Activated T-cell treated with anti-CD3 and anti-CD28 coated beads for 1 hour (primary cell): ENCODE measurements at places on chromosomes 16 and 17.

GRCh38 chr16:6131526-6132050 lies 1034.0 kb upstream of the EEF2KMT start:
- no peak for DNase-seq

- DNase-seq = no peak
These were observed 67.0 kb upstream of the ENDOV start for GRCh38 chr17:80347948-80348351.

DNA sequence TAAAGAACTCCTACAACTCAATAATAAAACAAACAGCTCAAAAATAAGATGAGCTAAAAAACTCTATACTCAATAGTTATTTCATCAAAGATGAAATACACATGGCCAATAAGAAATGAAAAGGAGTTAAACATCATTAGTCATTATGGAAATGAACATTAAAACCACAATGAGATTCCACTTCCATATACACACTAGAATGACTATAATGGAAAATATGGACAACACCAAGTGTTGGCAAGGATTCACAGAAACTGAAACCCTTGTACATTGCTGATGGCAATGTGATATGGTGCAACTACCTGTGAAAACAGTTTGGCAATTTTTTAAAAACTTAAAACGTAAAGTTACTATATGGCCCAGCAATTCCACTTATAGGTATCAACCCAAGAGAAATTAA lies 91.4 kb downstream of the GRIN2A start:
- DNase-seq = no peak

- no peak for DNase-seq
These were observed 3.4 kb upstream of the MMD start for GRCh38 chr17:55424893-55425540.

GRCh38 chr16:76583945-76584344 lies 306.7 kb downstream of the CNTNAP4 start:
- no peak for DNase-seq

DNA sequence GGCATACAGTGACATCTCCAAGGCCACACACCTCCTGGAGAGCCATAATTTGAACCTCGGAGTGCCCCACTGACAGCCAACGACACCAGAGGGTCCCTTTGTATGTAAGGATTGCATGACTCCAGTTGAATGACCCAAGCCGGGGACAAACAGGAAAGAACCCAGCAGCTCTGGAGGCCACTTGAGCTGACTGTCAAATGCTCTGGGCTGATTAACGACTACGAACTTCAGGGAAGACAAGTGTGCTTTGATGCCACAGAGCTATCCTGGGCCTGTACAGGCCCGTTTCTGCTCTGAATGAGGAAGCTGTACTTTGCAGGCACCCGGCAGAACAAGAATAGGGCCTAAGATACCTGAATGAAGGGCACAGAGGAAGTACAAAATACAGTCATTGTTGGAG lies 404.6 kb downstream of the SLC39A11 start:
- no peak for DNase-seq

DNA sequence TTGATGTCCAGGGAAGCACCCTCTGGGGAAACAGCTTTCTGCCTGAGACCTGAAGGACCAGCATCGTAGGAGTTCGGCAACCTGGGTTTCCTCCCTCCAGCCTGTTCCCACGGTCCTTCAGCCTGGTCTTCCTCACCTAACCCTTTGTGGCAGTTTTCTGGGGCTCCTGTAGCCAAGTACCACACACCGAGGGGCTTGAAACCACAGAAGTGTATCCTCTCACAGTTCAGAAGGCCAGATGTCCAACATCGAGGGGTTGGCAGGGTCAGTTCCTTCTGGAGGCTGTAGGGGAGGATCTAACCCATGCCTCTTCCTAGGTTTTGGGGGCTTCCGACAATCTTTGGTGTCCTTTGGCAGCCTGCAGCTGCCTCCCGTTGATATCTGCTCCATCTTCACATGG lies 381.0 kb upstream of the TNRC6C start:
- DNase-seq = no peak

DNA sequence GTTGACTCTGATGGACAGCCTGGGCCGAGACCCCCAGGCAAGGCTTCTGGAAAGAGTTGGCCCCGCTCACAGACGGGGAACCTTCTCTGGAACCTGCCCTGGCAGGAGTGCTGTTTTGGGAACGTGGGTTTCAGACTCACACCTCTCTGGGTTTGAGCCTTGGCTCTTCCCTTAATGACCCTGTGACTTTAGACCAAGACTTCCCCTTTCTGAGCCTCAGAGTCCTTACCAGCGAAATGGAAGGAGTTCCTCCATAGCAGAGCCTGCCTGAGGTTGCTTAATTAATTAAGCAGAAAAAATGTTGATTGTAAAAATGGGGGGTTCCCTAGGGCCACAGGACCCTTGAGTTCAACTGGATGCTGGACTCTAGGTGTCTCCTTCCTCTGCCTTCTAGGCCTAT lies 408.2 kb downstream of the SEC14L1 start:
- DNase-seq = no peak

- DNase-seq = no peak
These were observed 762 bp downstream of the PYCARD start for GRCh38 chr16:31201582-31202413.

DNA sequence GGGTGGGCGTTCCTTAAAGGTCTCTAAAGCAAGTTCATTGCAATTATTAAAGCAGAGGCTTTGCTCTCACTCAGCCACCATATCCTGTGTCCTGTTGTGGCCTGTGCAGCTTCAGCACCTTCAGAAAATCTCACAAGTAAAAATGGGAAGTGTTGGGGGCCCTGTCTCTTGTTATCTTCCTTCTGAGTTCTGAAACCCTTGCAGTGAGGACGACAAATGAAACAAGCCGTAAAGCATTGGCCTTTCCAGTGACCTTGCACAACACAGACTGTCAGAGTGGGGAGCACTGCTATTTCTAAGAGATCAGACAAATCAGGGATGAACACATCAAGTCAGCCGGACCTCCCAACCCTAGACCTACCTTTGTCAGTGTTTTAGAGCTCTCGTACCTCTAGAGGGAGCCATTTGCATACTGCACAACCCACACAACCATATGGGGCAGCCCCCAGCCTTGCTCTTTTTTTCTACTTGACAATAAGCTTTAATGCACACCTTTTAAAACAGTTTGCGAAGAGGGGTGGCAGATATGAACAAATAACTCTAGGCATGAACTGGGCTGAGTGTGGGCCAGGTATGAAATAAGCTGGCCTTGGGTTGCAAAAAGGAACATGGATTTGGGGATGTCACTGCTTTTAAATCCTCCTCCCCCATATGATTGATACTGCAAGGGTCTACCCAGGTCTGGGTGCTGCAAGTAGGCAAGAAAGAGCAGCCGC lies 89.8 kb downstream of the KATNIP start:
- no peak for DNase-seq

DNA sequence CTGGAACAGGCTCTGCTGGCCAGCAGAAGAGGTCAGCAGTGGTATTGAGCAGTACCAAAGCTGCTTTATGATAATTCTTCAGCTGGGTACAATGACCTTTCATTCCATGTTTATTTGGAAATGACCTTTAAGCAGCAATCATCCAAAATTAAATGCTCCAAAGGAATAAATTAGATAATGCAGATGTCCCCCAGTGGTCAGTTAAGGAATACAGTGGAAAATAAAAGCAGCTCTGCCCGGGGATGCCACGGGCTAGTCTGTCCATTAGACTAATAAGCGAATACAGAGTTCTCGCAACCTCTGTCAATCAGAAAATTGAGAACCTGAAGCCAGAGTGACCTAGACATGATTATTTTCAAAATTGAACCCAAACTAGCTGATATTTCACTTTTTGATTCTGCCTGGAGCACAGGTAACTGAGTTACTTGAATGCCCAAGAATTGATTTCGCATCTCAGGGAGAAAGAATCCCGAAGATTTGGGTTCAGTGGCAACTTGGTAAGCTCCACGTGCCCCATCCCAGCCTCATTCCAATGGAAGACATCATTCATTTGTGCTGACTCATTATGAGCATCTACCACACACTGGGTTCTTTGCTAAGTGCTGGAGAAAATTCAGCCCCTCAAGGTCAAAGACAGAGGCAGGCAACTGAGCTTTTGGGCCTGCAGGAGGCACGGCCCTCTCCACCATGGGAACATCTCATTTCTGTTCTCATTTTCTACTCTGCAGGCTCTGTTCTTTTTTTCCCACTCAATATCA lies 34.4 kb upstream of the SLC39A11 start:
- DNase-seq = no peak

DNA sequence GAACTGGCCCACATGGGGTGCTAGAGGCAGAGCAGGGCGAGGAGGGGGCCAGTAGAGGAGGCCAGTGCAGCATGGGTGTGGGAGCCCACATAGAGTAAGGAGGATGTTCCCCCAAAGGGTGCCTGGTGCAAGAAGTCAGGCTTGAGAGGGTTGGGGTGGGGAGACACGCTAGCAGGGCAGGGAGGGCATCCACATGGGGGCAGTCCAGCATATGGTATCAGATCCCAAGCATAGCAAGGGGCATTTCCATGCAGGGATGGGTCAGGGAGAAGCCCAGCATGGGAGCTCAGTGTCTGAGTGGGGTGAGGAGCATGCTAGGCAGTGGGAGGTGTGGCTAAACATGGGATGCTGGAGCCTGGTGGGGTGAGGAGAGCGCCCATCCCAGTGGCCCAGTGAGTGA lies 213.7 kb downstream of the COPRS start:
- DNase-seq = no peak

DNA sequence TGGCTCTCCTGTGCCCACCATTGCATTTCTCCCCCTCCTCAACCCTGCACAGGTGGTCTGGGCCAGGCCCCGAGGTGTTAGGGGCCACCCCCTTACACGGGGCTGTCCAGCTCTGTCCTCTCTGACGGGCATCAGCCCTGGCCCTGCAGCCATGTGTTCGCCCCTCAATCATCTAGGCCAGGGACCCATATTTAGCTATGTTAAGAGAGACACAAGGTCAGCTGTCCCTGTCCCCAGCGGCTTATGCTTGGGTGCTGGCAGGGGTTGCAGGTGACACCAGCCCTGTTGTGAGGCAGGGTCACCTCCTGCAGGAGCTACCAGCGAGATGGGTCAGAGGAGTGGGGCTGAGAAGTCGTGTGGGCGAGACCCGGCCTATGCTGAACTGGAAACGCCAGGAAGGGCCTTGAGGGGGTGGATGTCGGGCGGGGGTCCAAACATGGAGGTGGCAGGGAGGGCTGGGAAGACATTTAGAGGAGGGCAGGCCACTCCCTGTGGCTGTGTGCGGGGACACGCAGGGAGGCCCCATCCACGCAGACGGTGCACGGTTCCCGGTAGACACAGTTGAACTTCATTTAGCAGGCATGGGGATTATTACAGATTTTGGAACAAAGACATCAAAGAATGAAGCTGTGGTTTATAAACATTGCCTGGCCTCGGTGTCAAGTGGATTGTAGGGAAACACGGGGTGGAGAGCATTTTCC lies 133.2 kb upstream of the CHMP6 start:
- no peak for DNase-seq

DNA sequence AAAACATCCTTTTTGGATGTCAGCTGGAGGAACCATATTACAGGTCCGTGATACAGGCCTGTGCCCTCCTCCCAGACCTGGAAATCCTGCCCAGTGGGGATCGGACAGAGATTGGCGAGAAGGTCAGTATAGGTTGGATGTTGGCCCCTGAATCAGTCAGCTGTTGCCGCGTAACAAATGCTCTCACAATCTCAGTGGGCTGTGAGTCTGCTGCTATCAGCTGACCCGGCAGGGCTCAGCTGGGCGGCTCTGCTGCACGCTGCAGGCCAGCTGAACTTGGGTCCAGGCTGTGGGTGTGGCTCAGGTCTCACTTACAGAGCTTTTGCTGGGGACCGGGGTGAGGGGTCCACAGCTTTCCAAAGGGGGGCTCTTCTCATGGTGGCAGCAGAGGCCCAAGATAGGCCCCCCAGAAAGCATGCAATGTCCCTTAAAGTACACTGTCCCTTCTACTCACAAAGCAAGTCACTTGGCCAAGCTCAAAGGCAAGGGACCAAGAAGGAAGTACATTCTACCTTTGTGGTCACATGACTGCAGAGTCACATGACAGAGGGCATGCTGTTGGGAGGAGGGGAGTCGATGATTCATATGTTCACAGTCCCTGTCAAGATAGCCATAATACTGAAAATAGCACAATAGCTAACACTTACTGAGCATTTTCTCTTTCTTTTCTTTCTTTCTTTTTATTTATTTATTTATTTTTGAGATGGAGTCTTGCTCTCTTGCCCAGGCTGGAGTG lies 134.2 kb downstream of the ABCC1 start:
- no peak for DNase-seq

DNA sequence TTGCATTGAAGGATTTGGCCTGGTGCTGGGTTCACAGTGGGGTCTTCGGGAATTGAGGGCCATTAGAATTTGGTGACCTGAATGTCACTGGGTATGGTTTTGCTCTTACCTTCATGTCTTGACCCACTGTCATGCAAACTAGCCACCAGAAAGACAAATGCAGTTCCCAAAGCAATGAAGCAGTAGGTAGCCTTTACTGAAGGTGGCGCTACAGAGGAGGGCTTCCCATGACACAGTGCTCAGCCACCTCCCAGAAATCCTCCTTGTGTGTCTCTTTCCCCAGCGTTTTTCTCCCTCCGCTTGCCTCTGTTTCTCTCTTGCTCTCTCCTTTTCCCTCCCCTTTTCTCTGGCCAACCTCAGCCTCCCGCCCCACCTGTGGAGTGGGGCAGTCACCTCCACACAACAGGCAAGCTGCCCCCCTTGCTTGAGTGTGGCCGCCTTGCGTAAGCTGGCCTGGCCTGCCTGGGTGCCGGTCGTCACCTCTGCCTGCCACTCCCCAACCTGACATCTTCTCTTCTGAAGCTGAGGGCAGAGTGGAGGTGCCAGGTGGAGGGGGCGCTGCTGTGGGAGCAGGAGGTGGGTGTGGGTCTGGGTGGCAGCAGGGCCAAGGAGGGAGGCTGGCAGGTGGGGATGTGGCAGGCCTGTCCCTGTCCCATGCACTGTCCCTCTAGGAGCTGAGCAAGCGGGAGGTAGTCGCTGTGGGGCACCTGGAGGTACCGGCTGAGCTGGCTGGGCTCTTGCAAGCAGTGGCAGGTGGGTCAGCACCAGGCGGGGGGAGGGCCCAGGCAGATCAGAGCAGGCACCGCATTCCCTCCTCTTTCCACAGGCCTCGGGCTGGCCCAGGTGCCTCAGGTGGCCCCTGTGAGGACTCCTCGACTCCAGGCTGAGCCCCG lies 34.7 kb downstream of the MYO15A start:
- DNase-seq = no peak

- no peak for DNase-seq
These were observed 16.3 kb downstream of the PIPOX start for GRCh38 chr17:29059281-29059680.

DNA sequence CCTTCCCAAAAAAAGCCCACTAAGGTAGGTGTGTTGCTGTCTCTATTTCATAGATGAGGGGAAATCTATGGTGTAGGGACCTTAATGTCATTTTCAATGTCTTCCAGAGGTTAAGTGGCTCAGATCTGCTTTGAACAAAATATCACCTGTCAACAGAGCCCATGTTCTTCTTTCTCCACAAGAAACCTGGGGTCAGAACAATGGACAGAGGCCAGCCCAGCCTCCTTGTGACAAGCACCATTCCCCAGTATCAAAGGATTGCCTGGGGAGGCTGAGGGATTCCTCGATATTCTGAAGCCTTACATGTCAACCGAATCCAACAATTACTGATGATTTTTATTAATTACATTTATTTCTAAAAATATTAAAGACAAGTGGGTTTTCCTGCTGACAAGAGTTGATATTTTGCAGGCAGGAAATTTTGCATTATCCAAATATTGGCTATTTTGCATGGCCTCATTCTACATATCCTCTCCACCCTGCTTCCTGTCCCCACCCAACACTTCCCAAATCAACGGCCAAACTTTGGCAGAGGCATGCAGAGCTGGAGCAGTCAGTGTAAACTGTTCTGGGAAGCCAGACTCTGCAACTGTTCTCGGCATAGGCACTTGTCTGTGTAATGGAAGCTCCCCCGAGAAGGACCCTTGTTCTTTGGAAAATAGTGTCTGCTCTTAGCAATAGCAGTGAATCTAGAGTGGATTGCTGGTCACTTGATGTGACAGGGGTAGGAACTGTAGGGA lies 281.5 kb downstream of the HS3ST3A1 start:
- DNase-seq = no peak
